ENCODE measurements at places on chromosomes 1 and 21.

- no peak for DNase-seq
Observed at GRCh38 chr21:16426936-16427335, 697.2 kb downstream of the USP25 start.

DNA sequence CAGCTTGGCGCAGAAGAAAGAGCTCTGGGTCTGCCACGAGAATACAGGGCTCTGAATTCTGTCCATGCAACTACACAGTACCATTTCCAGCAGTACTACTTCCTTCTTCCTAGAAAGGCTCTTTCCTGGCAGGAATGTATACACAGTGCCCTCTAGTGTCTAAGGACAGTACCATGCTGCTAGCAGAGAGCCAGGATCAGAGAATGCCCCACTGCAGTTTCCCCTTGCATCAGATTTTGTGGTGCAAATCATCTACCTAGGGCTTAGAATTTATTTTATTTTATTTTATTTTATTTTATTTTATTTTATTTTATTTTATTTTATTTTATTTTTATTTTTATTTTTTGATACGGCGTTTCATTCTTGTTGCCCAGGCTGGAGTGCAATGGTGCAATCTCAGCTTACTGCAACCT lies 50.8 kb downstream of the PAX7 start:
- DNase-seq = no peak

- DNase-seq = no peak
Observed at GRCh38 chr1:84877592-84877991, 15.4 kb downstream of the LPAR3 start.

- DNase-seq = no peak
Observed at GRCh38 chr1:19274636-19275035, 13.9 kb downstream of the AKR7A3 start.

GRCh38 chr1:110361856-110362255 lies 22.7 kb downstream of the RBM15 start:
- no peak for DNase-seq

GRCh38 chr1:192407206-192407605 lies 90.4 kb downstream of the RGS21 start:
- no peak for DNase-seq

GRCh38 chr1:242402956-242403355 lies 121.5 kb downstream of the PLD5 start:
- DNase-seq = no peak

DNA sequence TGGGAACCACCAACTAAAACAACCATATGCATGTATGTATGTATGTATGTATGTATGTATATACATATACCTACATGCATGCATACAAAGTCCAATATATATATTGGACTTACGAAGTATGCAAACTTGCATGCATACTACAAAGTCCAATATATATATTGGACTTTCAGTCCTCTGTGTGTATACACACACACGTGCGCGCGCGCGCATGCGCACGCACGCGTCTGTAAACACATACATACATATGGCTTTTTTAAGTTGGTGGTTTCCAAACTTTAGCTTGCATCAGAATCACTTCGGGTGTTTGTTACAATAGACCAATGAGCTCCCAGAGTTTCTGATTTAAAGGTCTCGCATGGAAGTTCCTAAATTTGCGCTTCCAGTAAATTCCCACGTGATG lies 197.5 kb upstream of the C1orf87 start:
- DNase-seq = no peak

GRCh38 chr1:241479294-241479693 lies 40.3 kb downstream of the FH start:
- no peak for DNase-seq
